ENCODE measurements at places on chromosomes 12 and 14.
A peak's percentile ranks its signal among the peaks of the same experiment; 100 is the strongest.

DNA sequence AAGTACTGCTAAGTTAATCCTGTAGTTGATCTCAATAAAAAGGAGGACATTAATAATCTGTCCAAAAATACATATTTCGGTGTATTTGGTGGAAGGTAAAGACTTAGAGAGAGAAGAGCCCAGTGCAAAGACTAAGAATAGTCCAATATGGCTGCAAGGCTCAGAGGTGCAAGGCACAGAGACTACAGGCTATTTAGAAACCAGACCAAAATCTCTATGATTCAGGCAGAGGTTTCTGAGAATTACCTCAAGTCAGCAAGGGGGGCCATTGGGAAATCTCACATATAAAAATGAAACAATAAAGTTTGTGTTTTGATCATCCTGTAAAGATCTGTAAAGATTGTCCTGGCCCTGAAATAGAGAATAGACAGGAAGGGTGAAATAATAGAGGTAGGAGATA is 1173.0 kb downstream of the VRK1 start:
- DNase-seq = no peak

DNA sequence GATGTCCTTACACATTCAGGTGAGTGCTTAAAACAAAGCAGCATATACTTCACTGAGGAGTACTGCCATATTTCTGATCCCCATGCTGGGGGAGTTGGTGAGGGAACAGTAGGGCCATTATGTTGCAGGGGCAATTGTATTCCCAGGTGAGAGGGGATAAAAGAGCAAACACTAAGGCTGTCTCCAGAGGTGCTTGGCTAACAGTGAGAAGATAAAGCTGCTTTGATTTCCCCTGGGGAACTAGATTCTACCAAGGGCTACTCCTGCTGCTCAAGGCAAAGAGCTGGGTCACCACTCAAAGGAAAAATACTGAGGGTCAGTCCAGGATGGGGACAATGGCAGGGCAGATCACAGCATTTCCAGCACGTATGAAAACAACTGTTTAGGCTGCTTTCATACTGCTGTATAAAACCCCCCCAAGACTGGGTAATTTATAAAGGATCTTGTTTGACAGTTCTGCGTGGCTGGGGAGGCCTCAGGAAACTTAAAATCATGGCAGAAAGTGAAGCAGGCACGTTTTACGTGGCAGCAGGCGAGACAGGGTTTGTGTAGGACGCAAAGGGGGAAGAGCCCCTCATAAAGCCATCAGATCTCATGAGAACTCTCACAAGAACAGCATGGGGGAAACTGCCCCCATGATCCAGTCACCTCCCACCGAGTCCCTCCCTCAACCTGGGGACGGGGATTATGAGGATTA is 47.8 kb upstream of the OR5AU1 start:
- DNase-seq = no peak

DNA sequence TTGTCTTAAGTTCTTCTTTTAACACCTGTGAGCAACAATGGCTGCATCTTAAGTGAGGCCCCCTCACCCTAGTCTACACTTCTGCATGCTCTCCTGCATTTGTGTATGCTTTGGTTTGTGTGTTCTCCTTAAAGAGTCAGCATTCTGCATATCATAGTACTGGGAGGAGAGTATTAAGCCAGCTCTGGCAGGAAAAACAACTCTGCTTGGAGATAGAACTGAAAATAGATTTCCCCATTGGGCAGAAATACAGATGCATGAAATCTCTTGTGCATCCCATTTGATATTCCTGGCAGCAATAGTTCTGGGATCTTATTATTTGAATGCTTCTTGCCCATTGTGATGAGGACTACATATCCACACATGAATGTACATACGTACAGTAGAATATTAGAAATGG is 70.6 kb upstream of the PRICKLE1 start:
- no peak for DNase-seq

GRCh38 chr12:32457251-32458025 is 58.1 kb downstream of the FGD4 start:
- DNase-seq = no peak

GRCh38 chr14:68794851-68795596 is 2.2 kb upstream of the ZFP36L1 start:
- DNase-seq = peak; percentile 49

DNA sequence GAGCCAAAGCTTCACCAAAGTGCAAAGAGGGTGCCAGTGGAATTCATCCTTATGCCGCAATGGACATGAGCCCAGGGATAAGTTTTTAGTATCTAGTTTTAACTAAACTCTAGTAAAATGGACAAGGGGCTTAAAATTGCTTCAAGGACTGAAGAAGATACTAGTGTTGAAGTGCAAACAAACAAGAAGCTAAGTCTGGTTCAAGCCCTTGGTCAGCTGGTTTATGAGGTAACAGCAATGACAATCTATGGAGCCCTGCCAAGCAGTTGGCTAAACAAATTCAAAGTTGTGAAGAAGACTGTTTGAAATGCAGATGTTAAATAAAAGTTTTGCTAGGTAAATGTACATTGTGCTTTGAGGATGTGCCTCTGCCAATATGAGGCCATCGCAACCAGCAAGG is 209.4 kb downstream of the KTN1 start:
- no peak for DNase-seq

DNA sequence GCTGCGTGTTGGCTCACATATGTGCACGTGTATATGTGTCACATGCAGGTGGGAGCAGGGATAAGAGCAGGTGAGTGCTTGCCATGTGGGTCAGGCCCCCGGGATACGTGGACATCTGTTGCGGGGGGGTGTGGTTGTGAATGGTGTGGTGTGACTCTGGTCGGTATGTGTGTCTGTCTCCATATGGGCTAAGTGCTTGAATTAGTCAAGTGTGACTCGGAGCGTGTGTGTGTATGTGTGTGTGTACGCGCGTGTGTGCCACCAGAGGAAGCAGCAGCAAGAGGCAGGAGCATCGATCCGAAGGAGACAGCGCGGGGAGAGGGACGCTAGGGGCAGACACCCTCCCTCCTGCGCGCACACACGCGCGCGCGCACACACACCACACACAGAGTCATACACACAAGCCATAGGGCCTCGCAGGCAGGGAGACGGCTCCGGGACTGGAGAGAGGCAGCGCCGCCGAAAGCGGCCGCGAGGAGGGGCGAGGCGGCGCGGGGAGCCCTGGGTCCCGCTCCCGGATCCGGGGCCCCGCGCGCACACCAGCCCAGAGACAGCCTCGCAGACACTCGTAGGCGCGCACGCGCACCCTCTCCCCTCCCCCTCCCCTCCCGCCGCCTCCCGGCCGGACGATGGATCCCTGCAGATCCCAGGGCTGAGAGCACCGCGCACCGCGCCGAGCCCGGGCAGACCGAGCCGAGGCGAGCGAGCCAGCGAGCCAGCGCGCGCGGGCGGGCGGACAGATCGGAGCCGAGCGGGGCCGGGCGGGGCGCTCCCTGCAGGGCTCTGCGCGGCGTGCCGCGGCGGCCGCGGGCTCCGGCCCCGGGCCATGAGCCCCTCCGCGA is at the start of gene ASIC1:
Gene ASIC1 (plus strand): TSS at position 597 of the 842 bp plus-strand sequence. CDS start 1,171 bp downstream, outside the sequence.
- peak; percentile 84 for DNase-seq

DNA sequence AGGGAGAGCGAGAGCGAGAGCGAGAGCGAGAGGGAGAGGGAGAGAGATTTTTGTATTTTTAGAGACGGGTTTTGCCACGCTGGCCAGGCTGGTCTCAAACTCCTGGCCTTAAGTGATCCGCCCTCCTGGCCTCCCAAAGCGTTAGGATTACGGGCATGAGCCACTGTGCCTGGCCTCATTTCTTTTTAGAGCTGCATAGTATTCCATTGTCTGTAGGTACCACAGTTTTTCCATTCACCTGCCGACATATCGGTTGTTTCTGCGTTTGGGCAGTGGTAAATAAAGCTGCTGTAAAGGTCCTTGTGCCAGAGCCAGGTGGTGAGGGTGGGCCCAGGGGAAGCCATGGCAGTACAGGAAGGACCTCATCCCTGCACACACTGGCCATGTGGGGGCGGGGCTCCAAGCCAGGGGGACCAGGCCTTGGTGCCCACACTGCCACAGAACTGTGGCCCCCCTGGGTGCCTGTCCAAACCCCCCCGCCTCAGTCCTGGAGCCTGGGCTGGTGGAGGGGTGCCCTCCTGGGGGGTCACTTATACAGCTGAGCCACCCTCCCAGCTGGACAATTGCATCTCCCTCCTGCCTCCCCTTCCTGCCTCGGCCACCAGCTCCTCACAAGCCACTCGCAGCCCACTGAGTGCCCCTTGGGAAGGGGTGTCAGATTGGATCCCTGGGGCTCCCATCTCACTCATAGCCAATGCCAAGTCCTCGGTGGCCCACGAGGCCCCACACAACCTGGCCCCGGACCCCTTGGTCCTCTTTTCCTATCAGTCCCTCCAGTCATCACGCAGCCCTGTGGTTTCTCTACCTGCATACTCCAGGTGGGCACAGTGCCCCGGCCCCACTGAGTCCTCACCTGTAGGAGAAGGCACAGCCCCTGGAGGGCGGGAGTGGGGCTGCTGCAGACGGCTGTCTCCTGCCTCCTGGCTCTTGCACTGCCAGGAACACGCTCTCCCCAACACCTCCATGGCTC is 1.7 kb upstream of the PUS1 start:
- no peak for DNase-seq

DNA sequence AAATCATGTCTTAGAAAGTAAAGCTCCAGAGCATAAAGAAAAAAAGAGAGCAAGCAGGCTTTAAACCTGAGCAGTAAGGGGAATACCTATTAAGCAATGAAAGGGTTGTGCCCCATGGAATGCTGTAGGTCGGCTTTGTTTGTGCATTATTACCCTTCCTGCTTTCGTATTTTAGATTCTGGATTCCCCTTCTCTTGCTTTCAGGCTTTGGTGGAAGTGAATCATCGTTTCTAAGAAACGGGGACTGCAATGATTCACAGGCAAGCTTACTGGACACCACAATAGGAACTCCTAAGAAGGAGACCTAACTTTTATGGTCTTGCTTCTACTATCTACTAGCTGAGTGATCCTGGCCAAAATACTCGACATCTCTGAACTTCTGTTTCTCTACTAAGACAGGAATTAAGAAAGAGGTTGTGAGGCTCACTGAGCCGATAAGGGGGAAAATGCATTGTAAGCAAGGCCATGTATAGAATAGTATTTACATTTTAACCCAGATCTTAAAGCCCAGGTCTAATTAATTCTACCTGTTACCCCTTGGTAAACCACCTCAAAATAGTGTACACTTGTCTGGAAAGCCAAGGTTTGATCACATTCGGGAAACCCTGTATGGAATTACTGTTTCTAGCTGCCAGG is 1.2 kb upstream of the BMAL2 start:
- peak; percentile 25 for DNase-seq

DNA sequence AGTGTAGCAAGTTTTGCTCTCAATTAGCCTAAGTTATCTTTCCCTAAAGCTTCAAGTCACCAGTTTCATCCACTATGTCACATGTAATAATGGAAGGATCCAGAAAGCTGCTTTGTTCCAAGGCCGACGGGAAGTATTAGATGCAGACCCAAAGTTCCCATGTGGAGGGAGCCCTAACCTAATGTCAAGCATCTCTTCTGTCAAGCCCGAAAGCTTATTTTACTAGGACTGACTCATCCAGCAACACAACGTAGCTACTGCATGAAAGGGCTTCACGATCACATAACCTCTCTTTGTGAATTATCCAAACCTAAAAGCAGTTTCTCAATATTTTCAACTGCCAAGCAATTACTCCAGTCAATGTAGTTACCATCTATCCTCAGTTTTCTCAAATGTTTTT is 133.4 kb downstream of the SLC6A15 start:
- no peak for DNase-seq

- DNase-seq = peak; percentile 63
Measured at GRCh38 chr12:132428936-132429601, 60.9 kb upstream of the FBRSL1 start.

GRCh38 chr14:54427871-54428270 is 13.3 kb downstream of the CNIH1 start:
- no peak for DNase-seq

GRCh38 chr12:124518051-124518932 is 49.1 kb downstream of the NCOR2 start:
- DNase-seq = peak; percentile 96

GRCh38 chr12:2003676-2004112 is 563 bp downstream of the DCP1B start:
- DNase-seq = no peak
